ENCODE measurements at places on chromosomes 12 and 14.

- DNase-seq, result no peak
Observed at GRCh38 chr12:14995583-14996425, 23.0 kb downstream of the PDE6H start.

DNA sequence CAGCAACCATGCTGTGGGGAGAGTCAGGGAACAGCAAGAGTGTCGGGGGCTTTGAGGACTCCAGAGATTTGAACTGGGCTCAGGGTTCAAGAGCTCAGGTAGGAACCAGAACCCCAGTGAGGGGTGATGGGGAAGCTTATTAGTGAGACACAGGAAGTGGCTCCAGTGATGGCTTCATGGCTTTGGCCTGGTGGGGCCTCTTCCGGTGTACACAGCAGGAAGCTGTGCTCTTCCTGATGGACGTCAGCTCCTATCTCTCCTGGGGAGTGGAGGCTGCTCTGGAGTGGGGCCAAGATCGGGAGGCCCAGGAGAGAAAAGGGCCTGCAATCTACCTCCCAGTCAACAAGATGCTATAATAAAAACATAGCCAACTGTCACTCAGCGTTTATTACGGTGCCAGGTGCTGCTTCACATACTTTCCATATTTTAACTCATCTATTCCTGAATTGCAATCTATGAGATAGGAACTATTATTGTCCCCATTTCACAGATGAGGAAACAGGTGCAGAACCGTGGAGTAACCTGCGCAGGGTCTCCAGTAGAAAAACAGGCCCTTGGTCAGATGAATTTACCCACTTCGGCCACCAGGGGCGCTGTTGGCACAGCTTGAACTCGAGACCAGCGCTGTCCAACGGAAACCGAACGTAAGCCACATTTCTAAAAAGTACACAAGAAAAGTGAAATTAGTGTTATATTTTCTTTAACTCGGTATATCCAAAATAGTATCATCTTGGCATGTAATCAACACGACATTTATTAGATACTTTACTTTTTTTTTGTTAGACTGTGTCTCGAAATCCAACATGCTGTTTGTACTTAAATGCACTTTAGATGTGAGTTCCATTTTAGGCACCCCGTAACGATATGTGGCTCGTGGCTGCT lies 63.6 kb upstream of the DLK1 start:
- peak; percentile 88 for DNase-seq

- DNase-seq, result no peak
Observed at GRCh38 chr14:51457843-51458562, 193.7 kb upstream of the FRMD6 start.

- peak; percentile 82 for DNase-seq
Observed at GRCh38 chr14:93984987-93985410, 8.6 kb upstream of the ASB2 start.

GRCh38 chr14:69532561-69533340 lies 41.9 kb downstream of the CCDC177 start:
- no peak for DNase-seq

- DNase-seq, result no peak
Observed at GRCh38 chr12:11923067-11923466, 147.7 kb upstream of the BCL2L14 start.

DNA sequence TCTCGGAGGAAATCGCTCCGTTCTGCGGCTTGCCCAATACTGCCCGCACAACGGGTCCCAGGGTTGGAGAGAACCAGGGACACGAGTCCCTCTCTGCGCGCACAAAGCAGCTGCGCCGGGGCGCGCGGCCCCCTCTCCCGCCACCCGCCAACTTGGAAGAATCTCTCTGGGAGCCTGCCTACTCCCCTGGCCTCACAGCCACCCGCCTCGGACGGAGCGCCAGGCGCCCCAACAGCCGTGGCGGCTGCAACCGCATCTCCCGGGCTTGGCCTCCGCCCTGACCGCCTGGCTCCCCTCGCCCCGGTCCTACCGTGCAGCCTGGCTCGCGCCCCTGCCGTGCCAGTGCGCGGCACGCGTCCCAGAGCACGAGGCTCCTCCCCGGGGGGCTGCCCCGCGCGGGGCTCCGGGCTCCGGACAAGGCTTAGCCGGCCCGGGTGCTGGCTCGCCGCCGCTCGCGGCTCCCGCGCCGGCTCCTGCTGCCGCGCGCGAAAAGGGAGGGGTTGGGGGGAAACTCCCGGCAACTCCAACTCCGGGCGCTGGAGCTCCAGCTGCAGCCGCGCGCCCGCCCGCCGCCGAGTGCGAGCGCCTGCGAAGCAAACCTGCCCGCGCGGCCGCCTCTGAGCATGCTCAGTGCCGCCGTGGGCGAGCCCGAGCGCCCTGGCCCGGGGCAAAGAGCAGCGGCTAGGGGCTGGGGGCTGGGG lies at the start of gene STXBP6:
TSS of gene STXBP6 (minus strand) at position 580 of the 701 bp plus-strand sequence. CDS start 75,329 bp downstream, outside the sequence.
- DNase-seq, result peak; percentile 88

- DNase-seq, result peak; percentile 75
Observed at GRCh38 chr14:32254952-32255679, 52.0 kb upstream of the RNU6-8 start.

DNA sequence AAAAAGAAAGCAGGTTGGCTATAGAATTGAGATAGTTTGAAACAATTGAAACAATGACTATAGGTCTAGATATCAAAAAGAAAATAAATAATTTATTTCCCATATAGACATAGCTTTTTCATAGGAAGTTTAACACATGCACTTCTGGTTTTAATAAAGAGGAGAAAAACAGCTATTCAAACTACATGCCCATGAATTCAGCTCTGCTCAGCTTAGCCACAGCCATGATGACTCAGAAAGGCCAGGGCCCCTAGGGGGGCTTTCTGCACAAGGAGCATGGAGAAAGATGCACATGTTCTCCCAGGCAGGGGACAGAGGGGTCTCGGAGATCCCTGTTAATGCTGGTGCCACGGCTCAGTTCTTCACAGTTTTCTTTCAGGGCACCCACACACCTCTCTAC lies 114.0 kb downstream of the GALC start:
- DNase-seq, result no peak

- peak; percentile 86 for DNase-seq
Observed at GRCh38 chr14:75418850-75419768, 8.7 kb upstream of the JDP2 start.

DNA sequence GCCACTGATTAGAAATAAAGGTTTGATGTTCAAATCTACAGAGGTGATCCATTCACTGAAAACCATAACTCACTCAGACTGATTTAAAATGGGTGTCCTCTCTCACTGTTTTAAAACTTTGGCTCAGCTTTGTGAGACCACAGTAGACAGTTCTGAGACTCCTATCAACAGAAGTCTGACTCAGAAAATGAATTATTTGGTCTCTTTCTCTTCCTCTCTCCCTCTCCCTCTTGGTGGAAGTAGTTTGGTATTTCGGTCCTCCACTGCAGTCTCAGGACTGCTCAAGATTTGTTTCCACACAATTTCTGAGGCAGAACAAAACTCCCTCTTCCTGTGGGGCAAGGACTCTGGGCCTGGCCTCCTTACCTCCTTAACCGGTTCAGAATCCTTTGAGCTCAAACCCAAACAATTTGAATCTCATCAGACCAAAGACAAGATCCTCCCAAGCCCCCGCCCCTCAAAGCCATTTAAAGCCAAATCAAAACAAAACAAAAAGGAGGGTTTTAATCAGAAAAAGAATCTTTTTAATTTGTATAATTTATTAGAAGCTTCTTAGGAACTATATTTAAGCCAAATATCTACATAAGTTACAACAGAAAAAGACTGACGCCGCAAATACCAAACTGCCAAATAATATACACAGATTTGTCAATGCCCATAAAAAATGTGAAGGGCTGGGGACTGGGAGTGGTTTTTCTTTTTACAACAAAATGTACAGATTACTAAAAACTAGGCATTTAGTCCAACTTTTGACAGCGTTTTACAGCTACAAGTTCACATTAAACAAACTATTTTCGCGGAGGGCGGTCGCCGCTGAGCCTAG lies 3.9 kb downstream of the NKX2-1 start:
- DNase-seq, result peak; percentile 30

- DNase-seq, result peak; percentile 43
Observed at GRCh38 chr12:25960143-25960542, 1.7 kb downstream of the RASSF8 start.

DNA sequence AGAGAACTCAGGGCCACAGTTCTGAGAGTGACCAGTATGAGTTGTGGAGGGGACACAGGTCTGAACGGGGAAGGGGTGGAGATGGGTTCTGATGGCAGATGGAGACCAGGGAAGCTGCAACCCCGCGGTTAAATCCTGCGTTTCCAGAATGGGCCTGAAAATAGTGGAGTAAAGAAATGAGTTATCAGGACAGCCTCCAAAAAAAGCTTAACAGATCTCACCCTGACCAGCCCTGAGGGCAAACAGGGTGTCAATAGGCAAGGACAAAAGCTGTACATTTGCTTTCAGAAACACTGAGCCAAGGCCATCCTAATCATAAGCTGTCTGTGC lies 555 bp upstream of the RTN1 start:
- no peak for DNase-seq

DNA sequence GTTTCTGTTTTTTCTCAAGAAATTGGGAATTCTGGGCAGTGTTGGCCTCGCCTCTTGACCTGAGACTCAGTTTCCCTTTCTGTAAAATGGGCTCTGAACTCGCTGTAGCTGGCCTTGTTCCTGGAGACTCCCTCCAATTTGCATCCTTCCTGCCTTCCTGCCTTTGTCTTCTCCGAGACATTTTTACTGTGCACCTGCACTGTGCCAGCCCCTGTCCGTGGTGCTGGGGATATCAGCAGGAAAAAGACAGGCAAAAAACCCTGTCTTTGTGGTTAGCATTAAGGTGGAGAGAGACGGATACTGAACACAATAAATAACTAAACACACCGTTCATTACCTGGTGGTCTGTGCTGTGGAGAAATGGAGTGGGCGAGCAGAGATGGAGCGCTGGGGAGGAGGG lies 129.8 kb downstream of the AACS start:
- DNase-seq, result no peak

DNA sequence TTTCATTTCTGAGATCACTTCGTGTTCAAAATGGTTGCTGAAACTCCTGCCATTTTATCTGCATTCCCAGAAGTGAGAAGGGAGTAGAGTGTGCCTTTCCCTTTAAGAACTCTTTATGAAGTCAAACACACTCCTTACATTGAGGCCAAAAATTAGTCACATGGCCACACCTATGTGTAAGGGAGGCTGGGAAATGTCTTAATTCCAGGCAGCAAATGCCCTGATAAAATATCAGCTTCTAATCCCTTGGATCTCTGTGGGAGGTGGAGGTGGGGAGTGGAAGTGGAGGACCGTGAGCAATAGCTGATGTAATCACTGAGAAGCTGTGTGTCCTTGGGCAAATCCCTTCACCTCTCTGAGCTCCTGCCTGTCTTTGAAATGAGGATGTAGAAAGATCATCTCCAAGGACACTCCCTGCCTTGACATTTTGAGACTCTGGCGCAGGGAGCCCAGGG lies 22.7 kb upstream of the ANKRD9 start:
- no peak for DNase-seq

DNA sequence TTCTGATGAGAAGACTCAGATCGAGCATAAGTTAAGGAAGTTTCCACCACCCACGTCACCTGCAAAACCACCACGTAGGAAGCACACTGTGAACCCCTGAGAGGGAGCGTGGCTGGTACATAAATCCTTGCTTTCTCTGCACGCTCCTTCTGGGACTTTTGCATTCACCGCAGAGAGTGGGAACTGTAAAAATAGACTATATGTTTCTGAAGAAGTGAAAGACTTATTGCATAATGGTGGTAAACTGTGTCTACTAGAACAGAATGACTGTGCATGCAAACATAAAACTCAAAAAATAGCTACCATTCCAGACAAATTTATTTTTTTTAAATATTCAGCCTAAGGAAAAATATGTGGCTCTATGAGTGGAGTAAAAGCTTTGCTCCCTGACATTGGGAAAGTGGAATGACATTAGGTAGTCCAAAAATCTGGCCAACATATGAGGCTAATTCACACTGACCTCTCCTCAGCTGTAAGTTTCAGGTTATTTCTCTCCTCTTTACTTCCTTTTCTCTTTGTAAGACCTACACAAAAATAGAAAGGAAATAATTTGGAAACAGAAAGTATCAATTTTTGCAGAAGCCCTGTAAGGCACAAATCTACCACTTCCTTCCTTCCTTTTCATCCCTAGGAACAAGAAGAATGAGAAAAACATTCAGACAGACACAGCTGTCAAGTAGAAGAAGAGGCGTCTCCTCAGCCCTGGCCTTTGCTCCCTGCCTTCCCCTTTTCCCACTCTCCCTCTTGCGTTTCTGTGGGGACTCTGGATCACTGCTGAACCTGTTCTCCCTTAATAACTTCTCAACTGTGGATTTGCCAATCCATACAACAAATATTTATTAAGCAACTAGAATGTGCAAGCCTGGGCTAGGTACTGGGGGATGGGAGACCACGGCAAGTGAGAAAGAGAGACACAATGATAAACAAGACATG lies 264.3 kb upstream of the FOXN3 start:
- DNase-seq, result no peak

DNA sequence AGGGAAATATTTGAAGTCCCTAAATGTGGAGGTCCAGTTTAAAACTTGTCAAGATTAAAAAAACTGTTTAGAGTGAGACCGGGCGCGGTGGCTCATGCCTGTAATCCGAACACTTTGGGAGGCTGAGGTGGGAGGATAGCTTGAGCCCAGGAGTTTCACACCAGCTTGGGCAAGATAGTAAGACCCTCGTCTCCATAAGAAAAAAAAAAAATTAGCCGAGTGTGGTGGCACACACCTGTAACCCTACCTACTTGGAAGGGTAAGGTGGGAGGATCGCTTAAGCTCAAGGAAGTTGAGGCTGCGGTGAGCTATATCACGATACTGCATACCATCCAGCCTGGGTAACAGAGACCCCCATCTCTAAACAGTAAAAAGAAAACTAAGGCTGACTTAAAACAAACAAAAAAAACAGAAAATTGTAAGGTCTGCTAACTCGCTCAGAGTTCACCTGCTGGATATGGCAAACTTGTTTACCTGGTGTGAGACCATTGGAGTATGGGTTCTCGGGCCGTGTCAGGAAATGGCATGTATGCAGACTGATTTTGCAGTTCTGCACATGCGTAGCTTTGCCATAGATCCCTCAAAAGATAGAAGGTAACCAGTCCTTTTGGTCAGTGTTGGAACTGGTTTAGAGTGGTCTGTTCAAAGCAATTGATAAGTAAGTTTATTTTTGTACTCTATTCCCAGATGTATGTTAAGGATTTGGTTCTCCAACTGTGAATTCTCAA lies 2.1 kb downstream of the RNF10 start:
- no peak for DNase-seq

DNA sequence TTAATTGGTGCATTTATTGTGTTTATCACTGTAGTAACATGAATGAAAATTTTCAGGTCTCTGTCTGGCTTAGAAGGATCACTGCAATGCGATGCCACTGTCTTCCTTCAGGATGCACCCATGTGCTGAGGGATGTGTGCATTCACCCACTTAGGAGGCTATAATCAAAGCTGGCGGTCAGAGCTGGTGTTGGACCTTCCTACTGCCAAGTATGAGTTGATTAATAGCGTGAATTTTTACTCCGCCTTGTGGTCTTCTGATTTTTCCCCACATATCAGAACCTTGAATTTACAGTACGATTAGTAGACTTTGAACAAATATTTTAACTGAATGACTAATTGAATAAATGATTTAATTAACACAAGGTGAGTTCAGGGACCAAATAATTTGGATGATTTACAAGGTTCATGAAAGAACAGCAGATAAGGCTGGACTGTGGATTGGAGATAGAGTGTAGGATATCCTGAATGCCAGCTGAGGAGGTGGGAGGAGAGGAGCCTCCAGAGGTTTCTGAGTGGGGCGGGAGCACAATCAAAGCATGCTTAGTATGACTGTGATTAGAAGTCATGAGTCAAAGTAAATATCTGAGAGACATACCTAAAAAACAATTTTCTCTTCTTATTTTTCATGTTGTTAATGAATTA lies 50.1 kb downstream of the RERG start:
- no peak for DNase-seq

GRCh38 chr14:69539631-69540410 lies 34.9 kb downstream of the CCDC177 start:
- DNase-seq, result no peak

GRCh38 chr12:108000111-108000510 lies 129.0 kb upstream of the WSCD2 start:
- DNase-seq, result no peak
